ENCODE measurements at places on chromosomes 5 and 9.

DNA sequence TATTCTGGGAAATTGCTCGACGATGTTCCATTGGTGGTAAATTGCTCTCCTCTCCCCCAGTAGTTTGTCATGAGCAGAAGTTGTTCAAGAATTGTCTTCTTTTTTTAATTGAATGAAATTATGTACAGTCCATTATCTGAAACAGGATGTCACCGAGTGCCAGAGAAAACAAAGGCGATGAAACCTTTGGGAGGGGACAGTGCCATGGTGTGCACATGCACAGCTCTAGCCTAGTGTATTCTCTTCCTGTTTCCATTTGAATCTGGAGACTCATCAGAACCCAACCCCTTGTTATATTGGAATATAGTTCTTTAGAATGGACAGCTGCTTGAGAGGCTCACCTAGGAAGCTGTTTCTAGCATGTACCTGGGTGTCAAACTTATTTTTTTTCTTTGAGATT is 41.7 kb downstream of the TGFBR1 start:
- DNase-seq, result no peak

- no peak for DNase-seq
These were observed 39.3 kb upstream of the TNC start for GRCh38 chr9:115157245-115157674.

- DNase-seq, result no peak
These were observed 204.1 kb upstream of the SEMA6A start for GRCh38 chr5:116778651-116779280.

DNA sequence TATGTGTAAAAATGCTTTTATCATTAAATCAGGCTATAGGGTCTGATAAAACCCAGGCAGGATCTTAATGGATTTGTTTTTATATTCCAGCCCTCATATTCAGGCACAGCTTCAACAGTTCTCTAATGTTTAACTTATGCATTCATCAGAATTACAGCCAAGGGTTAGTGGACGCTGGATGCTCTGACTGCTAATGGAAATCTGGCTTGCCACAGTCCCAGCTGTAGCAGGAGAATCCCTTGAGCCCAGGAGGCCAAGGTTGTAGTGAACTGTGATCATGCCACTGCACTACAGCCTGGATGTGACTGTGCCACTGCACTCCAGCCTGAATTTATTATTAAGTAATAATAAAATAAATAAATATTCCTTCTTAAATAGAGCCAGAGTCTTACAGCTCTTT is 98.0 kb downstream of the SLC25A46 start:
- DNase-seq, result no peak

- no peak for DNase-seq
These were observed 60.5 kb upstream of the FAM120A start for GRCh38 chr9:93390953-93391515.

Measured in stimulated activated CD8-positive, alpha-beta memory T cell treated with anti-CD3 and anti-CD28 coated beads, Interleukin-7, amount 100 ng/mL, for 48 hours (primary cell).